ENCODE measurements at places on chromosomes 3 and 15.

DNA sequence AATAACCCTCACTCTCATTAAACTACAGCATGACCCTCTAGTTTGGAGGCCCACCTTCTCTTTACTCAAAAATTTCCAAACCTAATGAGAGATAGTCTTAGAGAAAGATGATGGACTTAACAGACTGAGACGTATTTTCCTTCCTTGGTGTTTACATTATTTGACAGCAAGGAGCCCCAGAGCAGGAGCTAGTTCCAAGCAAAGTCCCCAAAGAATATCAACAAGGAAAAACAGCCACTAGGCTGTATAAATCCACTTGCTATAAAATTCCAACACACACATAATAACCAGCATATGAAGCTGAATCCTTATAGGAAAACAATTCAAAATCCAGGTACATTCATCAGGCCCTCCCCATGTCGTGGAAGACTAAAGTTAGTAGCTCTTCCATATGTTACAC is 660.0 kb downstream of the FHIT start:
- no peak for DNase-seq

GRCh38 chr3:139530717-139531116 is 8.8 kb downstream of the RBP1 start:
- no peak for DNase-seq

DNA sequence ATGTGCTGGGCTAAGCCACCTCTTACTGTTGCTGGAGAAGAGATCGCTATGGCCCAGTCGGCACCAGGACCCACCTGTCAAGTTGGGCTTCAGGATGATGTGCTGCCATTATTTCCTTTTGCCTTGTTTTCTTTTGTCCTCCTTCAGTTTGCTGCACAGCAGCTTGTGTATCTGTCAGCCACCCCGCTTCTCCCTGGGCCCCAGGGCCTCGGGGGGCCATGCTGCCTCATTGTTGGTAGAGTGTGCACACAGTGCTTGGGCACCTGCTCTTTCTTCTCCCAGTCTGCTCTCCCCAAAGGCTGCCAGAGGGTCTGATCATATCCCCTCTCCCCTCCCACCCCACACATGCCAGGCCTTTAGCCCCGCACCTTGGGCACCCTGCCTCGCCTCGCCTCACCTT is 185.5 kb upstream of the ATP10A start:
- DNase-seq, result no peak

- no peak for DNase-seq
Observed at GRCh38 chr3:187684880-187685279, 14.7 kb upstream of the SST start.

GRCh38 chr15:89649716-89650115 is 5.6 kb downstream of the KIF7 start:
- no peak for DNase-seq

GRCh38 chr15:101499863-101500713 is 10.6 kb upstream of the PCSK6 start:
- DNase-seq, result no peak

DNA sequence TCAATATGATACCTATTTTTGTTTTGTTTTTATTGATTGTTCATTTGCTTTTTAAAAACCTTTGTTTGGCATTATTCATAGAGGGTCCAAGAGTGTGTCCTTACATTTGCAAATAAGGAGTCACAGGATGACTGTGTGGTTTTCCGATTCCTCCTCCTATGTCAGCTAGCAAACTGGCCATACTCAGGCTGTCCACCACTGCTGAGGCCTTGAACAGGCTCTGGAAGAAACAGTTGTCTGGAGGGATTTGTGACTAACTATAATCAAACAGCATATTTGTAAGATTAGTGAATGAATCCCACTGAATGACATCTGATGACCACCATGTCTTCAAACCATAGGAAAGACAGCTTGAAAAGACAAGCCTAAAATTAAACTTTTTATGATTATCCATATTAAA is 423.4 kb upstream of the ATP11B start:
- DNase-seq, result no peak

DNA sequence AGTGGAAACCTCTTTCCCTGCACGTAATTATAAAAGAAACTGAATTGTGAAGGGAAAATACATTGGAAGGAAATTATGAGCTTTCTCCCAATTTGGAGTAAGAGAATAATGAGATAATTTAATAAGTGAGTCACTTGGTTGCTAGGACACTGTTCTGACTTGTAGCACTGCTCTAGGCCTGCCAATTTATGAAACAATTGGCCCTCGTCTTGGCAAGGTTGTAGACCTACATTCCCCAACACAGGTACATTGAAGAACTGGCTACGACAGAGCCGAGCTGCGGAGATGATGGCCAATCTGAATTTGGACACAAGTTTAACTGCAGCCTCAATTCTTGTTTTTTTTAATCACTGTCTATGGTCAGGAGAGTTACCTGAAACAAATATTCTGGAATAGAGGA is 674.1 kb downstream of the MECOM start:
- peak; percentile 24 for DNase-seq

DNA sequence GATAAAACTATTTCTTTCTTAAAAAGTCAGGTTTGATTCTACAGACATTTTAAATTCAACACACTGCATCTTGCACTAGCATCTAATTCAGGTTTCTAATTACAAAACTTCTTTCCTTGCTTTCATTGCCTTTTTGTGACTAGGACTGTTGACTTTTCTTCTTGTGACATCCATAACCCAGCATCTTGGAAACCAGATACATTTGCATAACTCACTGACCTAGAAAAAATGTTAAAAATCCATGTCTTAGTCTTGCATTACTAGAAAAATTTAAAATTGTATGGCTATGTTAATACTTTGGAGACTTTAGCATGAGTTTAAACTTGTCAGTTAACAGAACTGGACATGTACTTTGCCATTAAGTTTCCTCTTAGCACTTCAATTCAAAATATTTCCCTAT is 72.7 kb downstream of the DTWD1 start:
- no peak for DNase-seq

GRCh38 chr3:52174896-52175295 is 20.7 kb upstream of the POC1A start:
- no peak for DNase-seq

DNA sequence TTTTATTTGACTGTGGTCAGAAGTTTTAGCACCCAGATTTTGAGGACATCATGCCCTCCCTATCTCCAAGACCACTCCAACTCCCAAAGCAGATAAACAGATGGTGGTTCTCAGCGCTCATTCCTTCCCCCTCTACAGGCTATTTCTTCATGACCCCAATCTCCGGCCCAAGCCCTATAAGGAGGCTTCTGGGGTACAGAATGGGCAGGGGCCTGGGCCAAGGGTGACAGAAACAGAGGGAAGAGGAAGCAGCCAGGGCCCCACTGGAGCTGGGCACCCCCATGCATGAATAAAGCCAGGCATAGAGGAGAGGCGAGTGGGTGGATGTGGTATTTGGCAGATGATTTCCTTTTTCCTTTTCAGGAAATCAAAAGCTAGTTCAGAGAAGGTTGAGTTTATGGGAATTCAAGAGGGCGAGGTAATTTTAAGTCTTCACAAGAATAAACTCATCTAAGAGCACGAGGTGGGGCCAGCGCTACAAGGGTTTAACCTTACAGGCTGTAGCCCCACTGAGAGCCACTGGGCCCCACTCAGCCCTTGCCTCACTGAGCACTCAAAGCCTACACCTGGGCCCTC is 104.8 kb upstream of the HERC1 start:
- DNase-seq, result no peak

DNA sequence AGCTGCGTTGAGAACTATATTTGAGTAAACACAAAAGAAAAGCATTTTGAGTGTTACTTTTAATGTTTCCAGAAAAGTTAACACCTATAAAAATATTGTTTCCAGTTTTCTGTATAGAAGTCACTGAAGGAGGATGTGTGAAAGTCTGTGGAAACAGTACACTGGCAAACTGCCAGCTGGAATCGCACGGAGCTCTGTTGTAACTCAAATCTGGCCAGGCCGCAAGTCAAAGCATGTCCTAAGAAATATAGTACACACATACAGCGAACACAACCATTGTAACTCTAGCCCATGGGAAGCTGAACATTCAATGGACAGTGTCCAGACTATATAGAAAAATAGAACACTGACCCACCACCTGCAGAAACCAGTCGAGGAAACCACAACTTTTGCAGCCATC is 657.2 kb downstream of the FHIT start:
- peak; percentile 46 for DNase-seq

- no peak for DNase-seq
Observed at GRCh38 chr3:110667216-110667615, 404.4 kb upstream of the NECTIN3 start.

- no peak for DNase-seq
Observed at GRCh38 chr3:133857767-133858166, 37.9 kb downstream of the RAB6B start.

DNA sequence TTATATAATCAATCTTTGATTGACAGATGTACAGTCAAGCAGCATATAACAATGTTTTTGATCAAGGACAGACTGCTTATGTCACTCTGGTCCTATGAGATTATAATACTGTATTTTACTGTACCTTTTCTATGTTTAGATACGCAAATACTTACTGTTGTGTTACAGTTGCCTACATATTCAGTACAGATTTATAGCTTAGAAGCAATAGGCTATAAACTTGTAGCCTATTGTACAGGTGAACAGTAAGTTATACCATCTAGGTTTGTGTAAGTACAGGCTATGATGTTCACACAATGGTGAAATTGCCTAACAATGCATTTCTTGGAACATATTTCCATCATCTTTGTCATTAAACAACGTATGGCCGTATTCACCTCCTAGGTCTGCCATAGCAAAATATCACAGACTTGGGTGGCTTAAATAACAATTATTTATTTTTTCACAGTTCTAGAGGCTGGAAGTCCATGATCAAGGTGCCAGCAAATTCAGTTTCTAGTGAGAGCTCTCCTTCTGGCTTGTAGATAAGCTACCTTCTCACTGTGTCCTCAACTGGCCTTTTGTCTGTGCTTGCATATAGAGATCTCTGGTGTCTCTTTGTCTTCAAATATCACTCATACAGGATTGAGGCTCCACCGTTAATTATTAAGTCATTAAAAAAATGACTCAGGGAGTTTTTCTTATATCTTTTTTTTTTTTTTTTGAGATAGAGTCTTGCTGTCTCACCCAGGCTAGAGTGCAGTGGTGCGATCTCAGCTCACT is 89.1 kb downstream of the EBLN2 start:
- no peak for DNase-seq

DNA sequence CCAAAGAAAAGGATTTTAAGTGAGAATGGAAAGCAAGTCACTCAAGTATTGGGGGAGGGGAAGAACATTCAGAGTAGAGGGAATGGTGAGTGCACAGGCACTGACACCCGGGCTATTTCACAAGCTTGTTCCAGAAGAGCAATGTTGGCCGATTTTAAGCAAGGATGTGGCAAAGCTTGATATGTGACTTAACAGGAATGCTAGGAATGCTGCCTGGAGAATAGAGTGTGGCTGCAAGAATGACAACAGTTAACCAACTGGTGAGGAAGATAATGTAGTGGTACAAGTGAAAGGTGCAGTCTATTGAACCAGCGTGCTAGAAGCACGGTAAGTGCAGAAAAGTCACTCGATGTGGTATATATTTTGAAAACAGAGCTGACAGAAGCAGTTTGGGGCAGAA is 6.2 kb upstream of the CCDC80 start:
- no peak for DNase-seq

DNA sequence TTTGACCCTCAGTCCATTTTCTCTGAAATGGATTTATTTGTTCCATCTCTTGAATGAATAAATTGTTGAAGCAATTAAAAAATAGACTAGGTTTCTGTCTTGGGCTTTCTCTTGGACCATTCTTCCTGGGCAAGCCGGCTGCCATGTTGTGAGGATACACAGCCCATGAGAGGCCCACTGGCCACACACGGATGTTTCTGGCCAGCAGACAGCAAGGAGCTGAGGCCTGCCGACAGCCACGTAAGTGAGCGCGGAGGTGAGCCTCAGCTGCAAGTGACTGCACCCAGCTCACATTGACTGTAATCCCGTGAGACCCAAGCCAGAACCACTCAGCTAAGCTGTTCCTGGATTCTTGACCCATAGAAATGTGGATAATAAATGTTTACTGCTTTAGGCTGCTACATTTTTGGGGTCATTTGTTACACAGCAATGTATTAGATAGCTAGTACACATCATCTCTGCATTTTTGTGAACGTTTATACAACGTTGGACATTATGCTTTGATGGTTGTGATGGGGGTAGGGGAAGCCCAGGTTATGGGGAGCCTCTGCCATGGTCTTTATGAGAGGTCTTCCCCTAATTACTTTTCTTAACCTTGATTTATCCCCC is 22.8 kb downstream of the IDH3A start:
- DNase-seq, result no peak

- no peak for DNase-seq
Observed at GRCh38 chr3:41508063-41508696, 308.9 kb downstream of the CTNNB1 start.

DNA sequence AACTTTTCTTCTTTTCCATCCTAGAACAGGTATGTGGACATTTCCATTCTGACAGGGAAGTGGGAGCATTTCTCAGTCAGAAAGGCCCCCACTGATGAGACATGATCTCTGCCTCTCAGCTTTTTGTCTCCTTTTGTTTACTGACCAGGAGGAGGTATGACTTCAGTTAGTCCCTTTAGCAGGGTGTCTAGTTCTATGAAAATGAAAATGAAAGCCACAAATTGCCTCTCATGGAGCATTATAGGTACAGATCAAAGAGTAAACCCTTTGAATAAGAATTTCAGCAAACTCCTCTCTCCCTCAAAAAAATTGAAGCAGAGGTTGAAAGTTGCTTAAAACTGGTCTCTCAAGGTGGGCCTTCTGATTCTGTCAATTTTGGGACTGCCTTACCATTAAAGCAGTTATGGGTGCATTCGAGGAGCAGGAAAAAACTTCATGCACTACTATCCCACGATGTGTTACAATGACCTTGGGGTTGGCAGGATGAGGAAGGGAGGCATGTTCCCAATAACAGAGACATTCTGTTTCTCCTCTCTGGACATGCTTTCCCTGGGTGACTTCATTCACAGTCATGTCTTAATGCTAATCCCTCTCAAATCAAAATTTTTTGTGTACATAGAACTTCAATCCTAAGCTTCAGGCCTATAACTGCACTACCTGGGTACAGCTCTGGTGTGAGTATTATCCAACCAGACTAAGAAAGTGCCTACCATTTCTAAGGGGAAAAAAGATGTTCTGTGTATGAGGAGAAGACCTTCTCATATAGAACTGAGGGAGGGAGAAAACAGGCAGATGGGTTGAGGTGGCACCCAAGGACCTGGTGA is 50.6 kb upstream of the TBC1D23 start:
- no peak for DNase-seq

Measured in NCI-H446 treated with DMSO at 0.1 percent for 48 hours (cell line).